ENCODE measurements at places on chromosomes 1 and 21.

GRCh38 chr1:114703242-114703641, 7.9 kb upstream of the AMPD1 start:
- no peak for DNase-seq

GRCh38 chr1:100510451-100510850, 27.5 kb upstream of the GPR88 start:
- DNase-seq: no peak

GRCh38 chr1:36523850-36524249, 41.1 kb upstream of the CSF3R start:
- no peak for DNase-seq

- DNase-seq: no peak
Observed at GRCh38 chr1:35727434-35728040, 8.9 kb upstream of the C1orf216 start.

DNA sequence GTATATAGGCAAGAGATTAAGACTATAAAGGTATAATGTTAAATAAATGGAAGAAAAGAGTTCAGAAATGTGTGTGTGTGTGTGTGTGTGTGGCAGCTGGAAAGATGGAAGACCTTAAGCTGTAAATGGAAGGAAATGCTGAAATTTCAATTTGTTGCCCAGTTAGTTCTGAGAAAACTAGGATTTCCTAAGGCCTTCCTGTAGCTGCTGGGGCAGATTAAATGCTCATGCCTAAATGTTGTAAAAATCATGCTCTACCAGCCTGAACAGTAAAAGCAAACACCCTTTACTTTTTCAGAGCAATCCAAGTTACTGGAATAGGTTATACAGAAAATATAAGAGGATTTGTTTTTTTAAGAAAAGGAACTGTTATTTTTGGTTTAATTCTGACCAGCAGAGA, 8.3 kb downstream of the ADCY10 start:
- DNase-seq: no peak

DNA sequence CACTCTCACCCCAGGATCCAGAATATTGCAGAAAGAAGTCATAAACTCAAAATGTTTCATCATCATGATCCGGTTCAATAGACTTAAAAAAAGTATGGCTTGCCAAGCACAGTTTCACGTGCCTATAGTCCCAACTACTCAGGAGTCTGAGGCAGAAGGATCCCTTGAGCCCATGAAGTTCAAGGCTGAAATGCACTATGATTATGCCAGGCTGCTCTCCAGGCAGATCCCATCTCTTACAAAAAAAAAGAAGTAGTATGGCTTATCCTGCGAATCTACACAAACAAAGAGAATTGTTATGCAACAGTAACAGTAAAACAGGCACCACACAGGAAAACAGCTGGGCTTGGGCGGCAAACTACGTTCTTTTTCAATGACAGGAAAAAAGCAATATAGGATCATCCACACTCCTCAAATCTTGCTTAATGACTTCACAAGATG, 76.2 kb downstream of the EIF4G3 start:
- DNase-seq: peak; percentile 31

- no peak for DNase-seq
Observed at GRCh38 chr1:183632114-183632513, 3.5 kb downstream of the ARPC5 start.

- DNase-seq: no peak
Observed at GRCh38 chr1:114062477-114063099, 83.3 kb downstream of the OLFML3 start.

DNA sequence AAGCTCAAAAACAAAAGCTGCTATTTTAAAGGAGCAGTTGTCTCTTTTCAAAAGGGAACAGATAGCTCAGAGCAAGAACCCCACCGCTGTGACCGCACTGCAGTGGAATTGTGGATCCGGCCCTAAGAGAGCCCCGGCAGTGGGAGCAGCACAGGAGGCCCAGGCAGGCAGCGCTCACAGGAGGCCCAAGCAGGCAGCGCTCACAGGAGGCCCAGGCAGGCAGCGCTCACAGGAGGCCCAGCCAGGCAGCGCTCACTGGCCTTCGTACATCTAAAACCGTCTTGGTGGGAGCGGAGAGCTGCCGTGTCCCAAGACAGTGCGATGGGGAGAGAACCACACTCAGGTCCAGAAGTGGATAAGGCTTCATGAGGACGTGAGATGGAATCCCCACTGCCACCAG, 4.0 kb downstream of the TFF3 start:
- DNase-seq: no peak

DNA sequence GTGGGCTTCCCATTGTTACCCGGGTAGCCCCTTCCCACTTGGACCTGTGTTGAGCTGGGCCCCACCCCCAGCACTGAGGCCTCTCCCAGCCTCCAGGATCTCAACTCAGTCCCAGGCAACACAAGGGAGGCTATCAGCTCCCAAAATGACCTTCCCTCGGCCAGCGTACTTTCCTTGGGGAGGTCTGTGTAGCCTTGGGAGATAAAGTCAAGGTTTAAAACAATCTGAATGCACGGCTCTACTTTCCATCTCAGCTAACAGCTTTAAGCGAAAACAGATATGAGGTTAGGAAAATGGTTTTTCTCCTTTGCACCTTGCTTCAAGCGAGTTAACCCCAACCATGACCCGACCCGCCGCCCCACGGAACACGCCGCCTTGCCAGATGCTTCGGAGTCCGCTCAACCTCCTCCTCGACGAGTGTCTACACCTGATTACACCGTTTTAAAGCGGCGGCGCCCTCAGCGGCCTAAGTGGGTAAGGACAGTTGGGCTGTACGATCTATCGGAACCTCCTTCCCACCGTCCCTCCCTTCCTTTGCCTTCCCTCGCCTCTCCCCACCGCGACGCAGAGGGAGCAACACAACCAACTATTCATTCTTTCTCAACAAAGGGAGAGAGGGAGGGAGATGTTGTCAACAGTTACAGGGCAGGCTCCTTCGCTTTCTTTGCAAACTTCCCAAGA, 1.1 kb downstream of the BCAR3 start:
- DNase-seq: peak; percentile 62

GRCh38 chr1:232875536-232875935, 70.3 kb downstream of the MAP10 start:
- no peak for DNase-seq

GRCh38 chr1:221823149-221823548, 81.3 kb upstream of the DUSP10 start:
- DNase-seq: no peak

DNA sequence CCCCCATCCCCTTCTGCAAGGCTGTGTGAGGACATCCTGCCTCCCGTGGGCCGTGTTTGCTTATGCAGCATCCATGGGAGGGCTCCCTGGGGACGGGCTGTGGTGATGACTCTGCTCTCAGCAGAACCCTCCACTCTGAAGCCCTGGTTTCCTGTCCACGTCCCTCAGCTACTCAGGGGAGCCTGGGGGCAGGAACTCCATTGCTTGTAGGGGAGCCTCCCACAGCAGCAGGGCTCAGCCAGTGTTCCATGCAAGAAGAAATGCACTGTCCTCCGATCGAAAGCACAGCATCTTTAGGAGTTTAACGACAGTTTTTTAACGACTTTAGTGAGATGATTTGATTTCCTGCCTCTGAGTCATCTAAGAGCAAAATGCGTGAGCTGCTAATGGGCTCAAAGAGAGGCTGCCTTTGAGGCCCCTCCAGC, 8.3 kb upstream of the KCNAB2 start:
- DNase-seq: no peak

DNA sequence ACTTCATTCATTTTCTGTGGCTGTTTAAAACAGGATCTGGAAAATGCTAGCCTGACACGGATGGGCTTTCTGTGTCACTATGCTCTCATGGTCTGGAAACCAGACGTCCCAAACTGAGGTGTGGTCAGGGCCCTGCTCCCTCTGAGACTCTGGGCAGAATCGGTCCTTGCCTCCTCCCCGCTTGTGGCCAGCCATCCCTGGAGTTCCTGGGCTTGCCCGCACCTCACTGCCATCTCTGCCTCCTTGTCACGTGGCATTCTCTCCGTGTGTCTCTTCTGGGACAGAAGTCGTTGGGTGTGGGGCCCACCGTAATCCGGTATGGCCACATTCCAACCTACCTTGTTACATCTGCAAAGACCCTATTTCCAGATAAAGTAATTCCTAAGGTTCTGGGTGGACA, 10.1 kb upstream of the ACTRT2 start:
- DNase-seq: no peak

DNA sequence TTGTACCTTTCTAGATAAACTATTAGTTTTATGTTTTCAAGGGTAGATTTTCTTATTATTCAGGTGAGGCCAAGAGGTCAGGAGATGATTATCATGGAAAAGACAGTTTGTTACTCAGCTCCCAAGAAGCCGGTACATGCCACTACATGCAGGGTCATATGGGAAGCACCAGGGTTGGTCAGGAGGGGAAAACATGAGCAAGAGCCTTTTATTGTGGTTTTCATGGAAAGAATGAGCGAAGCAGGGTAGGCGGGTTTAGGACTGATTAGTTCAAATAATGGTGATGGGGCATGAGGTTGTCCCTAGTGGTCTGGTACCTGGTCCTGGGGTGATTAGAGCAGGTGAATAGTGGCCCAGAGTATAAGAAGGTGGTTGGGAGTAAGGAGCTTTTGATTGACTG, 189.9 kb downstream of the APP start:
- DNase-seq: no peak

DNA sequence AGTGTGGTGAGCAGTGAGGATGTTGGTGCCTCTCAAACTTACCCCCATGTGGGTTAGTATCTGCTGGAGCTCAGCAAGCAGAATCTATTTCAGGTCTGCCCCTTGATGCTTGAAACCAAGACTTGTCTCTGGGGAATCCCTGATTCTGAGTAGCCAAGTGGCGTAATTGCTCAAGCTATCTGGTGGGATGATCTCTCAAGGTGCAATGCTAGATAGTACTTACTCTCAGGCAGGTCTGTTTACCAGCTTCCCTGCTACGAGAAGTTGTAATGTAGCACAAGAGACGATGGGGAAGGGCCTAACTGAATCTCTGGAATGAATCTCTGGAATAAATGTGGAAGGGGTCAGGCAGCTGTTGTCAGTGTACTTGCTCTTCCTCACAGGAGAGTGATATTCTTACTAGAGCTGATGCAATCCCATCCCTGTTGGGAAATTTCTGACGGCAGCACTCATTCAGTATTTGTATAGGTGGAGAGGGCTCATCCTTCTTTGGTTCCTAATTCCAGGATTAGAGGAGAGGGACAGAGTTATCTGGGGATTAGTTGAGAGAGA, 65.4 kb downstream of the MACF1 start:
- no peak for DNase-seq

DNA sequence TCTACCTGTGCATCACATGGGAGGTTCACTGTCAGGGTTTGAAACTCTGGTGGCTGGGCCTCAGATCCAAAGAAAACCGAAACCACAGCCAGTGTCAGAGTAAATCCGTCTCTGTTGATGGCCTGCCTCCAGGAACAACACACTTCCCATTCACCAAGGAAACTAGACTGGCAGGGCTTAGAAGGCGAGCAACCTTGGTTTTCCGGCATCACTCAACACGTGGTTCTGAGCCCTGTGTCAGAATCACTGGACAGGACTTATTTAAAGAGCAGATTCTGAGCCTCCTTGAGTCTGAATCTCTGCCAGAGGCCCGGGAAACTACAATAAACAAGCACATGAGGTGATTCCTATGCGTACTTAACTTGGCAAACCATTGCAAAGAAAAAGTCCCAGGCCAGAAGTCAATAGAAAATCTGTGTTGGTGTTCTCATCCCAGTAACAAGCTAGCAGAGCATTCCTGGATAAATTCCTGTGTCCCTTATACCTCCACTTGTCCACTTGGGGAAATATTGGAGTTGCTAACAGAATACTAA, 70.0 kb downstream of the KCTD3 start:
- peak; percentile 11 for DNase-seq
